CD4-positive, alpha-beta T cell treated with Interleukin-15 for 4 hours (primary cell): ENCODE measurements at places on chromosomes 5 and 9.
A peak's percentile ranks its signal among the peaks of the same experiment; 100 is the strongest.

DNA sequence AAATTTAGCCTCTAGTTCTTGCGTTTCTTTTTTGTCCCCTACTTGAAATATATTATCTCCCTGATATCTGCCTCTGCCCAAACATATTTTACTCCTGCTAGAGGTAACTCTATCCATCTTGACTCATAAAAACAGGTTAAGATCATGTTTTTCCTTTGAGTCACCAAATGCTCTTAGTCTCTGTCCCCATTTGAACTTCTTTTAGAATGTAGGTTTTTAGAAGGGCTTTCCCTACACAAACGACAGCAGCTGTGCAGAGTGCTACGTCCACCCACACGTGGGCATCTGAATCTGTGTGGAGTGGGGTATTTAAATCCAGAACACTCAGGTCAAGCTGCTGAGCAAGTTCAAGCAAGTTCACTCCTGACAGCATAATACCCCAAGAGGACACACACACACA is 2.2 kb downstream of the HSD17B3 start:
- DNase-seq: no peak

DNA sequence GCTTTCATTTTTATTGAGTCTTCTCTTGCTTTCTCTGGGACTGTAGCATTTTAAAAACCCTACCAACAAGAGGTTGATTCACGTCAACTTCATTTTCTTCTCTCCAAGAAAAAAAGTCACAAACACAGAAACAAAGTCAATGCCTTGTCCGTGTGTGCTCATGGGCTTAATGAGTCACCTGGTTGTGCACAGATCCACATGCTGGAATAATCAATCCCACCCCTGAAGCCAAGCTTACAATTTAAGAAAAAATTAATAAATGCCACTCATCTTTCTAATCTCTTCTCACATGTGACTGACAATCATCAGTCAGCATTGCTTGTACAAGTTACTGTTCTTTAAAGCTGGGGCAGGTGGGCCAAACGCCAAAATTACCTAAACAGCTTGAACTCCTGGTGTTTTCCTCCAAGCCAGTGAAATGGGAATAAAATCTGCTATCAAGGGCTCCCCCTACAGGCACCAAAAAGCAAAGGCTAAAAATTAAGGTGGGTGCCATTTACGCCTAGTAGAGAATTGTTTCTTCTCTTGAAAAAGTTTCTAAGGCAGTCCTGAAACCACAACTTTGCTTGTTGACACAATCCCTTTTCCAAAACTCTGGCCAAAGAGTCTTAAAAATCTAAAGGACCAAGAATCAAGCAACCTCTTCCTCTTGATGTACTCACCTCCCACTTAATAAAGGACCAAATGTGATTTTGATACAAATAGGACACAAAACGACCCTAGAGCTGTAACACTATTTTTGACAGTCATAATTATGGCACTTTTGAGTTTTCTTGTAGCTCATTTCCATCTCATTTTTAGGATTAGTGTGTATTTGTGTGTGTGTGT is 21.3 kb downstream of the TRMO start:
- peak; percentile 66 for DNase-seq

- no peak for DNase-seq
These were observed 4.0 kb upstream of the TYRP1 start for GRCh38 chr9:12689233-12689632.

DNA sequence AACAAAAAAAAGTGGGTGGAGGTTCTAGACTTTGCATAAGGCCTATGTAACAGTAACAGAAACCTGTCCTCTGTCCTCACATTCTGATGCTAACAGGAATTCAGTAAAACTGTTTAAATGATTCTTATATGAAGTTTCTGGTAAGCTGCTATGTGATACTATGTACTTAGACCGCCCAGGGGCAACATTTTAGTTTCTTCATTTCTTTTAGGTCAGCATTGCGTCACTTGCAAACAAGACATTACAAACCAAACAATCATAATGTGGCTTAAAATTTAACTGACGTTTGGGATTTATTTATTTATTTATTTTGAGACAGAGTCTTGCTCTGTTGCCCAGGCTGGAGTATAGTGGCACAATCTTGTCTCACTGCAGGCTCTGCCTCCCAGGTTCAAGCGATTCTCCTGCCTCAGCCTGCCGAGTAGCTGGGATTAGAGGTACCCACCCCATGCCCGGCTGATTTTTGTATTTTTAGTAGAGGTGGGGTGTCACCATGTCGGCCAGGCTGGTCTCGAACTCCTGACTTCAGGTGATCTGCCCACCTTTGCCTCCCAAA is 44.3 kb downstream of the TENT4A start:
- DNase-seq: no peak

DNA sequence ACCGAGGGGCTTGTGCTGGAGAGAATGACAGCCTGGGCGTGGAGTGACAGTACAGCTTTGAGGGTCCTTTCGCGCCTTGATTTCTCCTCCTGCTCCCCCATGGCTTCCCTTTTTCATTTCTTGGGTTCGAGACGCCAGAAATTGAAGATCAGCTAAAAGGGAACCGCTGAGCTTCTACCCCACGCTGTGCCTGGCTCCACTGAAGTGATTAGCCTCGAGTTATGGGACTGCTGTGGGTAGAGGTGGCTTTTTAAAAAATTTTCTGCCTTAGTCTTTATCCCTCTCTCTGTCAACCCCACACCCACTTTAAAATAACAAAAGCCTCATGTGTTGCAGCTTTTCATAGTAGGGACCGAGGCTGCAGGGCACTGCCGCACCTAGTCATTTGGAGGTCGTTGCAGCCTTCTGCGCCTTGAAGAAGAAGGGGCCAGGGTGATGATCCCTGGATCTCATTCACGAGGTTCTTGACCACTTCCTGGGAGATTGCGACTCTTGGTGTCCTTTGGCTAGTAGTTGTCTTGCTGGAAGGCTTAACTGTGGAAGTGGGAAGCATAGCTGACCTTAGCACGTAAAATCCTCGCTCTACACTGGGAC is 603 bp downstream of the PPIP5K2 start:
- DNase-seq: peak; percentile 7

GRCh38 chr5:157067005-157067404 is 8.1 kb upstream of the HAVCR1 start:
- no peak for DNase-seq

DNA sequence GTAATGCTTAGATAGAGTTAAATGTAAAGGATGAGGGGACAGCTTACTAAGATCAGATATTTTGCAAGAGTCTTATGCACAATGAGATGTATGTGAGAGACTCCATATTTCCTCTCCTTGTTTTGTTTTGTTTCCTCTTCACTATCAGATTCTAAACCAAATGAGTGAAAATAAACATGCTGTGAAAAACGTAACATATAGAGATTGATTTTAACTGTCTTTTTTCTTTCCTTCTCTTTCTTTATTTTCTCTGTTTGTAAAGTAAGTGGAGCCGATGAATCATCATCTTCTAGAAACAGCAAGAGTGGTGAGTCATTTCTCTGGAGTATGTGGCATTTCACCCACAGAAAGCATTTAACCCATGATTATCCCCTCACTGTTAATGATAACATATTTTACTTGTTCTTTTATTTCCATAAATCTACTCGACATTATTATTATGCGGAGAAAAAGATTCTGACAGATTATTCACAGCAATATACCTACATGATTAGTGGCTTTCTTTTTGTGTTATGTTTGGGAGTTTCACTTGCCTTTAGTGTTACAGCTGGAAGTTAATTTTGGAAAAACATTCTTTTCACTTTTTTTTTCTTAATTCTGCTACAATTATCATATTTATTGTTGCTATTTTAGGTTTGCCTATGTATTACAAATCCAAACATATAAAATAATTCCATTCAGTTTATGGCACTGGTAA is 2.1 kb upstream of the ANXA1 start:
- peak; percentile 72 for DNase-seq

DNA sequence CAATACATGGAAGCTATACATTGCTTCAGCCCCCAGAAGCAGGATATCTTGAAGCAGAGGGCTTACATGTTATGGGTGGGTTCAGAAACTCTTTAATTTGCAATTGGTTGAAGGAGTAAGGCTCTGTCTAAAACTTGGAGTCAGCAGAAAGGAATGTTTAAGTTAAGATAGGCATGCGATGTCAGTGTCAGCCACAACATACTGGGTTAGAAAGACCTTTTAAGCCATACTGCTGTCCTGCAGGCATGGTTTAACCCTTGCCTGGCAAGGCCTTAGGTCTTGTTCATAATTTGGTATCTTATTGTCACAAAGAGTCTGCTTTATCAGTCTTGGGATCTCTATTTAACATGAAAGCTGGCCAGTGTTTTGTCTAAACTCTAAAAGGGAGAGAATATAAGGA is 1619.6 kb upstream of the WWC1 start:
- DNase-seq: no peak

DNA sequence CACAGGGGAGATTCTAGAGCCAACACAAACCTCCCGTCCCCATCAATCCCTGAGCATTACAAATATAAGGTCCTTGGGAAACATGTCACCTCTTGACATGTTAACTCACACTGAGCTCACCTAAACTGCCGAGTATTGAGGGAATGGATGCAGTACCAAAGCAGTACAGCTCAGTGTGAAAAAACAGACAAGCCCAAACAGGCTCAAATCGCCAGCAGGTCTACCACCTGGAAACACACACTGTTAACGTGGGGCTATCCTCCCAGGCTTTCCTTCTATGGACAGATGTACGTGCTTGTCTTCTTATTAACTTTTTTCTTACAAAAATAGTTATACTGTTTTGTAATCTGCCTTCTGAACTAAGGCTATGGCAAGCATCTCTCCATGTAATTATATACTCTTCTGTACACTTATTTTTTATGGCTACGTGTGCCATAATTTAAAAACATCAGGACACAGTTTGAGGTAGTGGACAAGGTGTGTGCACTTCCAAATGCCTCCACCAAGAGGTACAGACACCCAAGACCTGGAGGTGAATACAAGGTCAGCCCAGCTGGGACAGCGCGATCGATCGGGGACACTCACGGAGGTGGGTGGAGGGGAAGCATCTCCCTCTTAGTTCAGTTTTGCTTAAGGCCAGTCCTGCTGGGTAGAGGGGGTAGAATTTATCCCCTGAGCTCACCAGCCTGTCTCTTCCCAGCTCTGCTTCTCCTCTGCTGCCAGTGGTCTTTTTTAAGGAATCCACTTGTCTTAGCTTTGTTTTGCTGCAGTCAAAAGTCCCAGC is 76.5 kb downstream of the DAP start:
- DNase-seq: no peak

DNA sequence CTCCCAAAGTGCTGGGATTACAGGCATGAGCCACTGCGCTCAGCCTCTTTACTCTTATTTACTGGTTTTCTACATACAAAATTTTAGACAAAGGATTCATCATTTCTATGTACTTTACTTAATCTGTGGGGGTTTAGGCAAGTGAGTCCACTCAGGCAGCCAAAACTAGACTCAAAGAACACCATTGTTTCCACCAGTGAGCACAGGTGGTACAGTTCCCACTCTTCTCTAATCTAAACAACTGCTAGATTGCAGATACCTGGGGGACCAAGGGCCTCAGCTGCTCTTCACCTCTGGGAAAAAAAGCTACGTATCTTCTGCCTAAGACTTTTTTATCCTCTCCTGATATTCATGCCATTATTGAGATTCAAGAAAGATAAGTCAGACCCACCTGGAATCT is 260.1 kb downstream of the EBF1 start:
- DNase-seq: no peak

- DNase-seq: no peak
These were observed 74.0 kb downstream of the PCSK5 start for GRCh38 chr9:75964427-75964826.

DNA sequence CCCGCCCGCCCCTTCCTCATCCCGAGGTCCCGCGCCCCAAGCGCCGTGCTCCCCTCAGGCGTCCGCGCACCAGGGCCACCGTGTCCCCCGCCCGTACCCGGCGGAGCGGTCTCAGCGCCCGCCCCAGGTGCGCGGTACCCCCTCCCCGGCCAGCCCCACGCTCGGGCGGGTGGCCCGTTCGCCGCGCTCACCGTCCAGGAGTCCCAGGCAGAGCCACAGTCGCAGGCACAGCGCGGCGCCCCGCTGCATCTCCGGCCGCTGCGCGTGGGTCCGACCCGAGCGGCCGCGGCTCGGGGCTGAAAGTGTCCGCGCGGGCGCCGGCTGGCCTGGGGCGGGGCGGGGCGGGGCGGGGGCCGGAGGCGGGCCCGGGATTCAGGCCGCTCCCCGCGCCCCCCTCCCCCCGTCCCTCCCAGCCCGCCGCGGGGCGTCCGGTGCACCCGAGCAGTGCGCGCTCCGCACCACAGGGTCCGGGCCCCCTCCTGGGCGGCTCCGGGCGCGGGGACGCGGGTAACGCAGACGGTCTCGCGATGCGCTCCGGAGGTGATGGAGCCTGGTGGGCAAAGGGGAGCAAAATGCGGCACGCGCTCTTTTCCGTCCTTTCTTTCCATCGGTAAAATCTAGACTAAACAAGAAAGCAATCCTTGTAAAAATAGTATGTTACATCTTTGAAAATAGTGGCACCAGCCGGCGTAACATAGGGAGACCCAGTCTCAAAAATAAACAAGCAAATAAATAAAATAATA is at the start of gene FLT4:
FLT4 (minus strand) TSS at position 304 of the 743 bp plus-strand sequence; CDS start at position 249, 55 bp downstream.
- DNase-seq: no peak

- DNase-seq: no peak
These were observed 473.4 kb downstream of the NTRK2 start for GRCh38 chr9:85142968-85143367.

- peak; percentile 15 for DNase-seq
These were observed 101.7 kb upstream of the TLX3 start for GRCh38 chr5:171207256-171207847.

DNA sequence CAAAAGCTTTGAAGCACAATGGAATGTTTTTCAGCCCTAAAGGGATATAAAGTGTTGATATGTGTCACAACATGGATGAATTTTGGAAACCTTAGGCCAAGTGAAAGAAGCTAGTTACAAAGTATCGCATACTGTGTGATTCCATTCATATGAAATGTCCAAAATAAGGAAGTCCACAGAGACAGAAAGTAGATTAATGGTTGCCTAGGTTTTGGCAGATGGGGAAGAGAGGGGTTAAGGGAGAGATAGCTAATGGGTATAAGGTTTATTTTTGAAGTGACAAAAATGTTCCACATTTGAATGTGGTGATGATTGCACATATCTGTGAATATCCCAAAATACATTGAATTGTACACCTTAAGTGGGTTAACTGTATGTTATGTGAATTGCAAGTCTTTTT is 57.5 kb upstream of the MCCC2 start:
- DNase-seq: no peak

- peak; percentile 33 for DNase-seq
These were observed 214.3 kb downstream of the GNA14 start for GRCh38 chr9:77433675-77434445.

GRCh38 chr5:67181648-67182221 is 14.9 kb downstream of the CD180 start:
- DNase-seq: peak; percentile 42

GRCh38 chr5:64149268-64149667 is 16.4 kb upstream of the RNF180 start:
- no peak for DNase-seq

GRCh38 chr9:116008278-116008677 is 145.3 kb upstream of the PAPPA start:
- no peak for DNase-seq

DNA sequence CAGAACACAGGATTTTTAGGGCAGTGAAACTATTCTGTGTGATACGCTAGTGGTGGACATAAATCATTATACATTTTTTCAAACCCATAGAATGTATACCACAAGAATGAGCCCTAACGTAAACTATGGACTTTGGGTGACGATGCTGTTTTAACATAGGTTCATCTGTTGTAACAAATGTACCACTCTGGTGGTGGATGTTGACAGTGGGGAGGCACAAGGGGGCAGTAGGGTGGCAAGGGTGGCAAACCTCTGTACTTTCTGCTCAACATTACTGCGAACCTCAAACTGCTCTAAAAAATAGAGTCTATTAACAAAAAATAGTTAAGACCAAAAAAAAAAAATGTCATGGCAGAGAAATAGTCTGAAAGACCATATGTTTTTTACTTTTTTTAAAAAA is 9.1 kb upstream of the MVB12B start:
- DNase-seq: peak; percentile 50

GRCh38 chr9:129400001-129400970 is 220.6 kb downstream of the C9orf50 start:
- no peak for DNase-seq
